ENCODE measurements at places on chromosomes 1 and 21.

DNA sequence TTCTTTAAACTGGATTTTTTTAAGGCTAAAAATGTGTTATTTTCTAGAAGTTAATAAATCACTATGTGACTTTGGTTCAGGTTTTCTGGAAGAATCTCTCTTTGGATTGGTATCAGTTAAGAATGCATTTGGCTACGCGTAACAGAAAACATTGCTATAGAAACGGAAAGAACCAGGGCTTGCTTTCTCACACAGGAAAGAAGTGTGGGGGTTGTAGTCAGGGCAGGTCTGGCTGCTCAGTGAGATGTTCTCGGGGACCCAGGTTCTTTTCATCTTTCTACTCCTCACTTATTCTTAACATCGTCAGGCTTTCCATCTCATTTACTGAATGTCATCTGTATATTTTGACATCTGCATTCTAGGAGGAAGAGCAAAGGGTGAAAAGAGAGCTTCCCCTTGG lies 191.4 kb downstream of the ZBTB18 start:
- DNase-seq = no peak

DNA sequence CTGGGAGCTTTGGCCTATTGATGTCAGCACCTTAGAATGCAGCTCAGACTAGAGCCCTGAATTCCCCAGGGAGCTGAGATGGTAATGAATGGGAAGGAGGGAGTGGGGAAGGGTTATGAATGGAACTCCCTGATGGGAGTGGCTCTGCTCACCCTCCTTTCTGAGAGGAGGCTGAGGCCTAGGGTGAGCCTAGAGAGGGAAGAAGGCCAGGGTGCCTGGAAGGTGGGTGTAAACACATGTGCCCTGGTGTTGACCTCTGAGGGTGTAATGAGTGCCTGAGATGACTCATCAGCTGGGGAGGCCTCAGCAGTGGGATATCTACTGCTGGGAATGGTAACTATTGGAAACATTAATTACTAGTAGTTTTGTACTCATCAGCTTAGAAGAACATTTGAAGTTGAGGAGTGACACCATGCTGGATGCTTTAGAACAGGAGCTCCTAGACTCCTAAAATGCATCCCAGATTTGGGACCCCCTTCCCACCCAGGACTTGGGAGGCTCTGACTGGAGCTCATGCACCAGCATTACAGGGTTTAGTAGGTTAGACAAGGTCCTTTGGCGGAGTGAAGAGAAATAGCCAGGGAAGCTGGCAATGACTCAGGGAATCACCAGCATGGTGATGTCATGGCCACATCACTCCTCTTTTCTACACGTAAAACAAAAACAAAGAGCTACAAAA lies 16.0 kb upstream of the PIGV start:
- DNase-seq = no peak

GRCh38 chr1:115203287-115203686 lies 114.0 kb upstream of the TSPAN2 start:
- DNase-seq = no peak

GRCh38 chr1:109821221-109821669 lies 57.5 kb upstream of the EPS8L3 start:
- no peak for DNase-seq

DNA sequence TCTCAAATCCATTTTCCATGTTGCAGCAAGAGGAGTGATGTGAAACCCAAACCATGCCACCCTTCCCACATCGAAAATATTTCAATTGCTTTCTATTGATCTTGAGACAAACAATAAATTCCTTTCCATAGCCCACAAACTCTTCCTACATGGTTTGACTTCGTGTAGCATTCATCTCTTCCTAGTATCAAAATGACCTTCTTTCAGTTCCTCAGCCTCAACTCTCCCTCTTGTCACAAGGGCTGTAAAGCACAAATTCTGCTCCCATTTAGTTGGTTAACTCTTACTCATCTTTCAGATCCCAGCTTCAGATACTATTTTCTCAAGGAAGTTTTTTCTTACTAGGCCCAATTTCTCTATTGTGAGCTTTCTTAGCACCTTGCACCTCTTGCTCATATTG lies 99.0 kb downstream of the ZNF281 start:
- no peak for DNase-seq

- DNase-seq = no peak
Measured at GRCh38 chr1:37922767-37923550, 23.9 kb downstream of the INPP5B start.

DNA sequence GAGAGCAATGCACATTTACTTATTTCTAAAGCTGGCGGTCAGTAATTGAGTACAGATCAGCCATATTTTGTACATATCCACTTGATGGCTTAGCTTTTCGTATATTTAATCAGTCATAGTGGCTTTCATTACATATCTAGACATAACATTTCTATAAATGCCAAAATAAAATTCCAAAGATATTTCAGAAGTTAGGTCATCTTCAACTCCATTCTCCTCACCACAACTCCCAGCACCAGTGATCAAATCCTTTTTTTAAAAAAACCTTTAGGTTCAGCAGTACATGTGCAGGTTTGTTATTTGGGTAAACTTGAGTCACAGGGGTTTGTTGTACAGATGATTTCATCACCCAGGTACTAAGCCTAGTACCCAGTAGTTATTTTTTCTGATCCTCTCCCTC lies 53.9 kb upstream of the GNG4 start:
- no peak for DNase-seq

DNA sequence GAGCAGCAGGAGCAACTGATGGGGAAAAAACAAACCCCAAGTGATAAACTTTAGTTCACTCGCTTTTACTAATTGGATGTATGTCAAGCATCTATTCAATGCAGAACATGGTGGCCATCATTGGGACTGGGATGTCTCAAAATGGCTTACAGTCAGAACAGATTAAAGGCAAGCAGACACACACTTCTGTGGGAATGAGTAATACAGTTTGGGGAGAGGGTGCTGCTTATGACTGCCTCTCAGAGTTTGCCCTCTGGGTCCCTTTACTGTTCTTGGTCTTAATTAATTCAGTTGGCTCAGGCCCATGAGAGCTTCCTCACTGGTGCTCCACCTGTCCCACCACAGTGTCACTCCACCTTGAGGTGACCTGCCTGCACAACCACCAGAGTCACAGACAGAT lies 119.5 kb downstream of the TBX19 start:
- DNase-seq = no peak

GRCh38 chr1:45018599-45019230 lies 6.7 kb downstream of the UROD start:
- peak; percentile 62 for DNase-seq

DNA sequence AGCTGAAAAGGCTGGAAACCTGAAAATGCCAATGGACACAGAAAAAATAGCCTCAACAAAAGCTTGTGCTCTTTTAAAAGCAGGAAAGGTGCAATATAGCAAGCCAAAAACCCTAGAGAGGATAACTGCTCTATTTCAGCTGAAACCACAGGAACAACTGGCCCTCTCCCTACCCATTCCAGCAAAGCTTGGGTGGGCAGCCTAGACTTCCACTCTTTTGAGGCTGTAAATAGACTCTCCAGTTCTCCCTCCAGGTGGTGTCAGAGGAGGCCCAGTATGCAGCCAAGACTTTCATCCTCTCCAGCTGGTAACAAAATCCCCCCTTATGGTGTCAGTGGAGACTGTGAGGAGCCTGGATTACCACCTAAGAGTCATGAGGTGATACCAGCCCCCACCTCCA lies 206.9 kb upstream of the PLD5 start:
- no peak for DNase-seq

- no peak for DNase-seq
Measured at GRCh38 chr1:206952171-206952570, 5.9 kb upstream of the PIGR start.

GRCh38 chr1:209187589-209187988 lies 395.9 kb upstream of the CAMK1G start:
- DNase-seq = no peak

GRCh38 chr1:158930504-158930903 lies 848 bp upstream of the PYHIN1 start:
- DNase-seq = no peak

DNA sequence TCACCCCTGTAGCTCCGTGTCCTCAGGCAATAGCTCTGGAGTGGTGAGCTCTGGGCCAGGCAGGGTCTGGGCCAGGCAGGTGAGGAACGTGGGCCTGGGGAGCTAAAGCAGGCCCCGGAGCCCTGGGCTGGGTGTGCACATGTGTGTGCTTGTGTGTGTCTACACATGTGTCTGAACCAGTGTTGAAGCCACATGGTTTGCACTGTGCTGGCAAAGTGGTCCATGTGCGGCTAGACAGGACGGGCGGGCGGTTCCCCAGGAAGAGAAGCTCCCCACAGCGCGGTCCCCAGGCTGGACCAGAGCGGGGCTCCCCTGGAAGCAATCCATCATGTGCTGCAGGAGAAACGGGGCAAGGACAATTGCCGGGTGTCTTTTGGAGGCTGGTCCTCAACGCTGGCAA lies 84.2 kb downstream of the PRDM16 start:
- no peak for DNase-seq

- DNase-seq = no peak
Measured at GRCh38 chr1:217275655-217276398, 355.1 kb downstream of the GPATCH2 start.

DNA sequence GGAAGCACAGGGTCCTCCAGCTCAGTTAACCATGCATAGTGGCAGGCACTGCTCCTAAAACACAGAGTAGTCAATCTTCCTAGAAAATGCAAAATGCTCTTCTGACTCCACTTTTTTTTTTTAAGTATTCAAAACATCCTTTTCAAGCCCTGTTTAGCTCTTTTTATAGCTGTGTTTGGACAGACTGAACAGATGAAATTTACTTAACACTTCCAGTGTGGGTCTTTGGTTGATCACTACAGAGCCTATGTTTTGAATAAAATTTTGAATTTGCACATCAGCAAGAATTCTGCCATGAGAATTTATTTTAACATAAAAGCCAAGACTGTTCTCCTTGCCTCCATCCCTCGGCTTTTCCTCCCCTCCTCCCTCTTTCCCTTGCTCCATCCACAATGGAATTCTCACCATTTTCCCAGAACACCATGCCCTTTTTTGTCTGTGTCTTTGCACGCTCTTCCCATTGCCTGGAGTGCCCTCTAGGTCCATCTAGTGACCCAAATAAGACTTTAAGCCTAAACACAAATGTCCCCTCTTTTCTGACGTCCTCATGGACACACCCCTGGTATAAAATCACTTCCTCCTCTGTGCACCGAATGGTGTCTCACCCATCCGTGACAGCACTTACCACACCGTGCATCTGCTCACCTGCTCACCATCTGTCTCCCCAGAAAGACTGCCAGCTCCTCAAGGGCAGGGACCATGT lies 24.0 kb upstream of the CPT2 start:
- no peak for DNase-seq

GRCh38 chr21:38664841-38665240 lies 140.9 kb upstream of the ETS2 start:
- no peak for DNase-seq

- no peak for DNase-seq
Measured at GRCh38 chr21:32253215-32253641, 25.6 kb downstream of the MIS18A start.

DNA sequence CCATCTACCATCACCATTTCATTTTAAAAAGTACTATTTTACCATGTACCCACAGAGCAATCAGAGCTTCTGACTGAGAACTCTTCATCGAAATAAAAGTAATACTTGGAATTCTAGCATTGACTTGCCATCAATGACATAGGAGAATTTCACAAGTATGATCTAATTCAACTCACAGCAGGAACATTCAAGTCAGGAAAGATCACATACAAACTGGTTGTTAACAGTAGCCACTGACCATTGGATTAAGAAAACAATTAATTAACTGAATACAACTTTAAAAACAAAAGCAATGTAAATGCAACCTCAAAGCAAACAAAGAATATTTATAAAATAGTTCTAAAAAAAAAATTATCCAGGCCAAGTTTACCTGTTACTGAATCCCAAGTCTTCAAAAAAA lies 18.8 kb downstream of the RNF115 start:
- no peak for DNase-seq

- no peak for DNase-seq
Measured at GRCh38 chr1:159877695-159878444, 15.4 kb upstream of the VSIG8 start.

GRCh38 chr1:31434979-31435378 lies 22.0 kb downstream of the SERINC2 start:
- DNase-seq = no peak

DNA sequence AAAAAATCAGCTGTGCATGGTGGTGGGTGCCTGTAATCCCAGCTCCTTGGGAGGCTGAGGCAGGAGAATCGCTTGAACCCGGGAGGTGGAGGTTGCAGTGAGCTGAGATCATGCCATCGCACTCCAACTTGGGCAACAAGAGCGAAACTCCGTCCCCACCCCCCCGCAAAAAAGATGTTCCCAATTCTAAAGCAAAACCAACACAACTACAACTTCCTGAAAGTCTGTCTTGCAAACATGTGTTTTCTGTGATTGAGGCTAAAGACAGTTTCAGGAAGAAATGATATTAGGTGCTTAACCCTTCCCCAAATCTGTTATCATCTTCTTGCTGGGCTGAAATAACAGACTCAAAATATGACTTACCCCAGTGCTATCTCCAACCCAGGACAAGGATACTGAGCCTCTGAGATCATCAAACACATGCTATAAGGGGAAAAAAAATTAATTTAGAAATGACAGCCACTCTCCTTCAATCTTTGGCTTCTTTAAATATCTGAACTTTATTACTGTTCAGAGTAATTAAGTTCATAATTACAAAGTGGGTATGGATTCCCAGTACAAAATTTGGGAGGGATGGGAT lies 28.5 kb downstream of the SORT1 start:
- DNase-seq = no peak

- DNase-seq = no peak
Measured at GRCh38 chr1:245754463-245754961, 599.7 kb downstream of the KIF26B start.

DNA sequence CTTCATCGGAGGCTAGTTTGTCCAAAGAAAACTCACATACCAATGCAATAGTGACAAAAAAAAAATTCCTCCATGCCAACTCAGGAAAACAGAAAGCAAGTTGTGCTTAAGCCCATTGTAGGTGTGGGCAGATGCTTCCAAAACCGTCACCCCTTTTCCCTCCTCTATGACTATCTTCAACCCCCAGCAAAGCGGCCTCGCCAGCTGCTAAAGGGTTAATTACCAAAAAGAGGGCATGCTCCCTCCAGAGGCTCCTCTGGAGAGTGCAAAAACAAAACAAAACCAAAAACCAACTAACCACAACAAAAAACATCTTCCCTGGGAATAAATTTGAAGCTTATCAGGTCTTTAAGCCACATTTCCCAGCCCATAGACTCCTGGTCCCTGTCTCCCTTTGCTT lies 1.2 kb downstream of the LMOD1 start:
- DNase-seq = no peak

GRCh38 chr1:4718071-4718470 lies 63.7 kb downstream of the AJAP1 start:
- DNase-seq = no peak

DNA sequence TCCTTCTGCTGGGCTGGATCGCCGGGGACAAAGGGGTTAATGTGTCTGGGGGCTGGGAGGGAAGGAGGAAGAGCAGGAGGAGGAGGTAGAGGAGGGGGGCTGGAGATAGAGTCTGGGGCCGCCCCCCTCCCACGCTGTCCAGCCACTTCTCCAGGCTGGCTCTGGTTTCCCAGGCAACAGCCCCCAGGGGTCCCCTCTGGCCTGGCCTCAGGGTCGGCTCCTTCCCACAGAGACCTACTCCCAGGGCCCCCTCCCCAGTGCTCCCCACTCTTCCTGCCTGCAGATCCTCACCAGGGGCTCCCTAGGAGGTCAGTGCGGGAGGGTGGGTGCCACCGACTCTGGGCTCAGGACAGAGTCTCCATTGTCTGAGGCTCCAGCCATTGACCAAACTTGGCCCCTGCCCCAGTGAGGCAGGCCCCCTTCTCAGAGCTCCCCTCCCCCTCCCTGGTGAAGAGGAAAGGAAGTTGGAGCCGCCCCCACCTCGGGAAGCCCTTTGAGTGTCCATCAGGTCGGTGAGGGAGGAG lies 34.1 kb downstream of the ARHGEF10L start:
- DNase-seq = no peak
